Cerebellum (tissue), 4 donors: ENCODE measurements at places on chromosomes 5 and 9.
A peak's percentile ranks its signal among the peaks of the same experiment; 100 is the strongest.

DNA sequence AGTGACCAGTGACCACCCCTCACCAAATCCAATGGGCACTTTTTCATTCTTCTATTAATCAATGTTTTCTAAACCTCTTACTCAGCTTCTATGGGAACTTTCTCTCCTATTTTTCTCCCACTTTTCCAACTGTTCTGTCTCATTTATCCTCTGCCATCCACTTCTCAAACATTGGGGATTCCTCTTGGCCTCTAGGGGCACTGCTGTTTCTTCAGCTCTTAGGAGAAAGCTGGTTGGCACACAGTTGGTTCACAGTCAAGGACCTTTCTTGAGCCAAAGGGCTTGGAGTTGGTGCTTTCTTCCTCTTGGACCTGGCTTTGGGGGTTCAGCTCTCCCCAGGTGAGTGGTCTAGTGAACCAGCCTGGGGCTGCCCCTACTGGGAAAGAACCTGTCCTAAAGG, 112.2 kb upstream of the LHFPL2 start:
- DNase-seq, result no peak

- DNase-seq, result no peak
Measured at GRCh38 chr9:16306586-16306985, 563.9 kb downstream of the BNC2 start.

DNA sequence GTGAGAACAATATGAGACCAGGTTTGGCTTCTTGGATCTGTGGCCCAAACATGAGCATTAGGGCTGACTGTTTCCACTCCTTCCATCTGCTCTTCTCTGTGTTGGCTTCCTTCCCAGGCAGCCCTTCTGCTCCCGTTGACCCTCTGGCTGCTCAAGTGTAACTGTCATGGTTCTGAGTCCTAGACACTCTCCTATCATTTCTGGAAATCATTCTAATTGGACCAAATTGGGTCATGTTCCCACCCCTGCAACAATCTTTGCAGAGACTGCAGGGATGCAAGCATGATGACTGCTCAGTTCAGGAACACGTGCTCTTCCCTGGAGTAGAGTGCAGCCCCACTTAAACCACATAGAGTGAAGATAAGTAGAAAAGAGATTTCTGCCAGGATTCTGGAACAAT, 741.4 kb downstream of the TAF11L14 start:
- peak; percentile 87 for DNase-seq

DNA sequence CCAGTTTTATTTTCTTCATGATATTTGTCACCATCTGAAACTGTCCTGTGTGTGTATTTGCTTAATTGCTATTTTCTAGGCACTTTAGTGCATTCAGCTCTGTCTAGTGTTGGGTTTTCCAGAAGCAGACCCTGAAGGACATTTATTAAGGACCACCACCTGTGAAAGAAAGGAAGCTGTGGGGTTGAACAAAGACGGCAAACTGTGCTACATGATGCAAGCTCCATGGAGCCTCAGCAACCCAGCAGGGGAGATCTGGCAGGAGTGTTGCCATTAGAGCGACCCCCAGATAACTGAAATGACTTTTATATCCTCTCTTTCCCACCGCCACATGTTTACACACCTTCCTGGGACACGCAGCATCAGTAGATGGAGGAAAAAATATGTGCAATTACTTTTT, 125.5 kb downstream of the GABRB2 start:
- no peak for DNase-seq

DNA sequence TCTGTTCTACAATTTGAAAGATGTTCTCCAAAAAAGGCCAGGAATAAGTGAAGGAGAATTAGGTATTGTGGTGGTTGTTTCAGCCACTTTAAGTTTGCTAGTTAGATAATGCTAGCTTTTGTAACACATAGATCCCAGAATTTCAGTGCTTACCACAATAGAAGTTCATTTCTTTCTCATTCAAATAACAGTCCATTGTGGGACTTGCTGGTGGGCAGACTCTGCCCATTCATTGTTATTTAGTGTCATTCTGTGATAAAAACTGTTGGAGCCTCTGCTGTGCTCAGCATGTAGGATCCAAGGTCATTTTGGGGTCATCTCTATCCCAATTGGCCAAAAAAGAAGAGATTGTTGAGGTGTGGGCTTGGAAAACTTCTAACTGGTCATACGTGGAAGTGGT, 106.8 kb downstream of the CCDC192 start:
- DNase-seq, result no peak

- DNase-seq, result no peak
Measured at GRCh38 chr5:34539183-34539582, 116.9 kb upstream of the RAI14 start.

DNA sequence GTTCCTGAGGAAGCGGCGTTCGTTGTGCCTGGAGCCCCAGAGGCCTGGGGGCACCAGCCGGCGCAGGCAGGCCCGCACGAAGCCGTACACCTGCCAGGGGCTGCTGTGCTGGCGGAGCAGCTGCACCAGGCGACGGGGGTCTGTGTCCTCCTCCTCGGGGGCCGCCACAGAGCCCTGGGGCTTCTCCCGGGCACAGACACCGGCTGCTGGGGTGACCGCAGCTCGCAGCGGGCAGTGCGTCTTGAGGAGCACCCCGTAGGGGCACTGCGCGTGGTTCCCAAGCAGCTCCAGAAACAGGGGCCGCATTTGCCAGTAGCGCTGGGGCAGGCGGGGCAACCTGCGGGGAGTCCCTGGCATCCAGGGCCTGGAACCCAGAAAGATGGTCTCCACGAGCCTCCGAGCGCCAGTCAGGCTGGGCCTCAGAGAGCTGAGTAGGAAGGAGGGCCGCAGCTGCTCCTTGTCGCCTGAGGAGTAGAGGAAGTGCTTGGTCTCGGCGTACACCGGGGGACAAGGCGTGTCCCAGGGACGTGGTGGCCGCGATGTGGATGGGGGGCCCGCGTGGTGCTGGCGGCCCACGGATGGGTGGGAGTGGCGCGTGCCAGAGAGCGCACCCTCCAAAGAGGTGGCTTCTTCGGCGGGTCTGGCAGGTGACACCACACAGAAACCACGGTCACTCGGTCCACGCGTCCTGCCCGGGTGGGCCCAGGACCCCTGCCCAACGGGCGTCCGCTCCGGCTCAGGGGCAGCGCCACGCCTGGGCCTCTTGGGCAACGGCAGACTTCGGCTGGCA, 1.3 kb downstream of the TERT start:
- no peak for DNase-seq

DNA sequence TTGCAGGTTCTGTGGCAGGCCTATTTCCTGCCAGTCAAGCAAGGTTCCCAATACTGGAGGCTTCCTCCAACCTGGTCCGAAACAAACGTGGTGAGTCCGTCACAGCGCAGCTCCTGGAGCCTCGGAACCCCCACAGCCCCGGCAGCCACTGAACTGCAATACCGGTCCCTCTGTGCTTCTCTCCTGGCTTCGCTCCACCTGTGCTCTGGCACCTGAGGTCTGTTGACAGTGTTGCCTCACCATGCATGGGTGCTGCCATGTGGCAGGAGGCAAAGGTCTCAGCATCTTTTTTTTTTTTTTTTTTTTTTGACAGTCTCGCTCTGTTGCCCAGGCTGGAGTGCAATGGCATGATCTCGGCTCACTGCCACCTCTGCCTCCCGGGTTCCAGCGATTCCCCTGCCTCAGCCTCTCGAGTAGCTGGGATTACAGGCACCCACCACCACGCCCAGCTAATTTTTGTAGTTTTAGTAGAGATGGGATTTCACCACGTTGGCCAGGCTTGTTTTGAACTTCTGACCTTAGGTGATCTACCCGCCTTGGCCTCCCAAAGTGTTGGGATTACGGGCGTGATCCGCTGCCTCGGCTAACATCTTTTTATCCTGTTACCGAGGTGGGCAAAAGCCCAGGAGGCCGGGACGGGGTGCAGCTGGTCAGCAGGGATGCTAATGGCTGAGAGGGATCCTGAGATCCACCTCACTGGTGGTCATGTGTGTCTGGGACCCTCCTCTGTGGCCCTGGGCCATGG, 57.1 kb upstream of the RNU6ATAC start:
- DNase-seq, result no peak

GRCh38 chr5:139844472-139845145, 49.0 kb downstream of the PSD2 start:
- DNase-seq, result peak; percentile 44
